ENCODE measurements at places on chromosomes 16 and 17. TPM values are rescaled to one million over a fixed set of nuclear protein-coding genes. Genes with fewer than 3 reads are reported as not detected.

- H3K27me3 ChIP-seq = no peaks in the 10 kb centered on the region
- no peak overlapping the region for H3K27ac ChIP-seq
- no peak for DNase-seq
- no peaks in the 10 kb centered on the region for H3K4me1 ChIP-seq
- no peaks in the 10 kb centered on the region for H3K36me3 ChIP-seq
- no peak overlapping the region for H3K4me3 ChIP-seq
Measured at GRCh38 chr16:17460890-17461289, 9.9 kb downstream of the XYLT1 start.

DNA sequence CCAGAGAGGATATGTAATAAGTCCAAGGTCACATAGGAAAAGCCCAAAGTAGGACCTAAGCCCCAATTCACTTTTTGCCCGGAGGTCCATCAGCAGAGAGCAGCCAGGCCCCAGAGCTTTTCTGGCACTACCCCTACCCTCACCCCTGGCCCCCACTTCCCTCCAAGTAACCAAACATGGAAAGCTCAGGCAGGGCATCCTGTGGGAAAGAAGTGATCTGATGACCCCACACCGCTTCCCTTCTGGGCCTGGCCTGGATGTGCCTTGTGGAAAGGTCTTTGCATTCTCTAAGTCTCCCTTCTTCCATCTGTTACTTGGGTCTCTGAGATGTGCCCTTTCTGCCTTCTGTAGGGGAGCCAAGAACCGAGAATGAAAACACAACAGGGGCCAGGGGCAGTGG lies 136.9 kb downstream of the TMEM132E start:
- H3K27ac ChIP-seq = no peak overlapping the region
- no peak for DNase-seq
- H3K27me3 ChIP-seq = no peaks in the 10 kb centered on the region
- H3K4me1 ChIP-seq = no peaks in the 10 kb centered on the region

DNA sequence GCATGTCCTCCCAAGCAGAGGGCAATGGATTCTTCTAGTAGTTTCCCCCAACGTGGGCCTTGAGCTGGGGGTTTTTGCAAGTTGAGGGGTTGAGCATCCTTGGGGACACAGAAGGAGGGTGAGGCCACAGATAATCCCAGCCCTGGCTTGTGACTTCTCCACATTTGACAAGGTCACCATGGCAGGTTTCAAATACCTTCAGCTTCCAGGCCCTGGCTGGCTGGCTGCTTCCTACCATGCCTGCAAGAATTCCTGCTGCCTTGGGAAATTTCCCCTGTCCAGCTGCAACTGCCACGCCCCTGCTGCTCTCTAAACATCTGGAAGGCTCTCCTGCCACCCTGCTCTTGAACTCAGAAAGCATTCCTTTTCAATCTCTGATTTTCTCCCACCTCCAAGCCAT lies 41.3 kb downstream of the HS3ST2 start:
- H3K36me3 ChIP-seq = no peaks in the 10 kb centered on the region
- H3K27me3 ChIP-seq = peaks cover 4% of the 10 kb centered on the region
- DNase-seq = no peak
- no peak overlapping the region for H3K27ac ChIP-seq

DNA sequence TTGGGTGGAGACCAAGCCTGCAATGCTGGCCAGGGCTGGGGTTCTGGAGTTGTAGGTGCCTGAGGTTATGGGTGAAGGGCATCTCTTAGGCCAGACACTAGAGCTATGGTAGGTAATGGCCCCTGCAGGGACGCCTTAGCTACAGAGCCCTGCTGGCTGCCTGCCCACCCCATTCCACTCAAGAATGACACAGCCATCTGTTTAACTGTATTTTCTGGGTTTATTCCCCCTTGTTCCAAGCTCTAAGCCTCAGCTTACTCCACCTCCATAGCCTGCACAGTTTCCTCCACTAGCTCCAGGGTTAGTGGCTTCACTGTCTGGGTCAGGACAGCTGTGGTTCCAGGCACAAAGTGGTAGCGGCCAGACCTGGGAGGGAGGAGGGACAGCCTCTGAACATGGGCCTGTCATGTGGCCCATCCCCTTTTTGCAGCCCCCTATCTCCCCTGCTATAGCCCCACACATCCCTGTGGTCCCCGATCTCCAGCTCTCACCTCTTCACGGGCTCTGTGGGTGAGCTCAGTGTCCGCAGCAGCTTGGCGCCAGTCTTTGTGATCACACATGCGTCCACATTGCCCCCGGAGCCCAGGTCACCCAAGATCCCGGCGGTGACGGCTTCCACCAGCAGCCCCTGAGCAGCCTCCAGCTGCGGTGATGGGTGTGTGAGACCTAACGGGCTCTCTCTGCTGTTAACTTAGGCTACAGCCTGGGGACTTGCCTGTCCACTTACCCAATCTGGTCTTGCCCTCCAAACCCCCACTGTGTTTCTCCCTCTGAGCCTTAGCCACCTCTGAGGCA lies 2.1 kb downstream of the PSMB10 start:
- peaks cover 25% of the 10 kb centered on the region for H3K4me1 ChIP-seq
- H3K4me3 ChIP-seq = peak overlapping the region; percentile 70
- no peaks in the 10 kb centered on the region for H3K27me3 ChIP-seq
- DNase-seq = no peak

- no peaks in the 10 kb centered on the region for H3K4me1 ChIP-seq
- no peak overlapping the region for H3K27ac ChIP-seq
- H3K4me3 ChIP-seq = no peak overlapping the region
- no peaks in the 10 kb centered on the region for H3K27me3 ChIP-seq
- H3K36me3 ChIP-seq = no peaks in the 10 kb centered on the region
Measured at GRCh38 chr16:20676268-20676825, 21.1 kb downstream of the ACSM1 start.

- H3K36me3 ChIP-seq = no peaks in the 10 kb centered on the region
- H3K4me3 ChIP-seq = no peak overlapping the region
- no peaks in the 10 kb centered on the region for H3K4me1 ChIP-seq
- peak; percentile 37 for DNase-seq
Measured at GRCh38 chr16:66081775-66082366, 284.6 kb upstream of the CDH5 start.

DNA sequence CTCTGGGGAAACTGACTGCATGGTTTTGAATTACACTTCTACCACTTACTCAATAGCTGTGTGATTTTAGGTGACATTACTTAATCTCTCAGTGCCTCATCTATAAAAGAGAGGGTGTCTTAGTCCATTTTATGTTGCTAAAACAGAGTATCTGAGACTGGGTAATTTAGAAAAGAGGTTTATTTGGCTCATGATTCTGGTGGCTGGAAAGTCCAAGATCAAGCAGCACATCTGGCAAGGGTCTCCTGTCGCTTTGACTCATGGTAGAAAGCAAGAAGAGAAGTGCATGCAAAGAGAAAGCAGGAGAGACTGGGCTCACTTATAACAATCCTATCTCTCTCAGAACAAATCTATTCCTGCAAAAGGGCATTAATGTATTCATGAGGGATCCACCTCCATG lies 132.4 kb upstream of the IRX5 start:
- H3K36me3 ChIP-seq = no peaks in the 10 kb centered on the region
- no peaks in the 10 kb centered on the region for H3K27me3 ChIP-seq
- H3K4me1 ChIP-seq = no peaks in the 10 kb centered on the region
- H3K27ac ChIP-seq = no peak overlapping the region
- no peak overlapping the region for H3K4me3 ChIP-seq

DNA sequence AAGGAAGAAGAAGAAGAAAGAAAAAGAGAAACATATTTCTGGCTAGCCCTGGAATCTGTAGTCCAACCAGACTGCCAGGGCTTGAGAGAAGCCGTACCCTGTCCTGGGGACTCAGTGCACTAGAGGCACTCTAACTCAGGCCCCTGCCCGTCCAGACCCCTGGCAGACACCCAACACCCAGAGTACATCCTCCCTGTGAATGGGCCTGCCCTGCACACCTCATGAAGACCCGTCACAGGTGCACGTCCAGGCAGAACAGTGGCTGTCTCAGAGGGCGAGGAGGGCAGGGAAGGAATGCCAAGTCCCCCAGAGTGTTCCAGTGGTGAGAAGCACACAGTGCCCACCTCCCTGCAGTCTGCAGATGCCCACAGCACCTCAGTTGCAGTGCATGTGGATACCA lies 23.0 kb downstream of the MPG start:
- peaks cover 44% of the 10 kb centered on the region for H3K36me3 ChIP-seq
- H3K27me3 ChIP-seq = no peaks in the 10 kb centered on the region
- no peak overlapping the region for H3K4me3 ChIP-seq
- no peak overlapping the region for H3K27ac ChIP-seq
- peaks cover 17% of the 10 kb centered on the region for H3K4me1 ChIP-seq

DNA sequence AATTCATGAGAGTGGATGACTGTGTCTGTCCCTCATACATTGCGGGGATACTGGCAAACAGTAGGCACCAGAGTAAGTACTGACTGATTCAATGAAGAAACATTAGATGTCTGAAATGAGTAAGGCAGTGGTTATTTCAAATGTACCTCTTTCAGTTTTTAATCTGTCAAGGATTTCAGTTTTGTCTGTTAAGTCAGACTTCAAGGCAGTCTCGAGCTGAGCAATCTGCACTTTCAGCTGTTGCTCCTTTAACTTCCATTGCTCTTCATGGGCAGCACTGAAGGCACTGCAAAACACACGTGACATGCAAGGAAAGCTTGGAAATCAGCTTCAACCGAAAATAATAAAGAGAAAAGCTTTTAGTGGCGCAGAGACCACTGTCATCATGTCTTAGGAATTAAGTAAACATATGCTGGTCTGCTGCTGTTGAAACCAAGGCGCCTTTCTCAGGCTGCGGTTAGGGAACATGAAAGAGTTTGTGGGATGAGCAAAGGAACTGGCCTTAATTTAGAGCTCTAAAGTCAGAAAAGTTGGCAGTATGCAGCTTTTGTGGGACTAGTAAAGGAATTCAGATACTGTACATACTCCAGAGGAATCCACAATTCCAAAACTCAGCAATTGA lies 38.8 kb downstream of the RPGRIP1L start:
- H3K27me3 ChIP-seq = no peaks in the 10 kb centered on the region
- no peaks in the 10 kb centered on the region for H3K4me1 ChIP-seq
- no peak for DNase-seq
- H3K4me3 ChIP-seq = no peak overlapping the region

- H3K36me3 ChIP-seq = no peaks in the 10 kb centered on the region
- no peak overlapping the region for H3K4me3 ChIP-seq
- no peak for DNase-seq
Measured at GRCh38 chr16:86297866-86298757, 212.2 kb upstream of the FOXF1 start.

GRCh38 chr16:89801800-89802199 lies 14.6 kb downstream of the FANCA start:
- H3K4me1 ChIP-seq = no peaks in the 10 kb centered on the region
- H3K36me3 ChIP-seq = peaks cover 24% of the 10 kb centered on the region
- DNase-seq = no peak
- H3K4me3 ChIP-seq = no peak overlapping the region

GRCh38 chr17:7922845-7923628 lies 6.6 kb downstream of the KCNAB3 start:
- H3K4me3 ChIP-seq = peak overlapping the region; percentile 27
- H3K27ac ChIP-seq = peak overlapping the region; percentile 55
- H3K27me3 ChIP-seq = no peaks in the 10 kb centered on the region
- H3K4me1 ChIP-seq = peaks cover 16% of the 10 kb centered on the region
- DNase-seq = peak; percentile 85
- H3K36me3 ChIP-seq = no peaks in the 10 kb centered on the region

GRCh38 chr17:4675791-4676190 lies 28.1 kb downstream of the PELP1 start:
- no peaks in the 10 kb centered on the region for H3K27me3 ChIP-seq
- no peak for DNase-seq
- H3K4me3 ChIP-seq = no peak overlapping the region

GRCh38 chr16:62933929-62934328 lies 897.7 kb upstream of the CDH8 start:
- no peaks in the 10 kb centered on the region for H3K27me3 ChIP-seq
- H3K27ac ChIP-seq = no peak overlapping the region
- DNase-seq = no peak
- no peaks in the 10 kb centered on the region for H3K36me3 ChIP-seq
- H3K4me1 ChIP-seq = no peaks in the 10 kb centered on the region
- H3K4me3 ChIP-seq = no peak overlapping the region

DNA sequence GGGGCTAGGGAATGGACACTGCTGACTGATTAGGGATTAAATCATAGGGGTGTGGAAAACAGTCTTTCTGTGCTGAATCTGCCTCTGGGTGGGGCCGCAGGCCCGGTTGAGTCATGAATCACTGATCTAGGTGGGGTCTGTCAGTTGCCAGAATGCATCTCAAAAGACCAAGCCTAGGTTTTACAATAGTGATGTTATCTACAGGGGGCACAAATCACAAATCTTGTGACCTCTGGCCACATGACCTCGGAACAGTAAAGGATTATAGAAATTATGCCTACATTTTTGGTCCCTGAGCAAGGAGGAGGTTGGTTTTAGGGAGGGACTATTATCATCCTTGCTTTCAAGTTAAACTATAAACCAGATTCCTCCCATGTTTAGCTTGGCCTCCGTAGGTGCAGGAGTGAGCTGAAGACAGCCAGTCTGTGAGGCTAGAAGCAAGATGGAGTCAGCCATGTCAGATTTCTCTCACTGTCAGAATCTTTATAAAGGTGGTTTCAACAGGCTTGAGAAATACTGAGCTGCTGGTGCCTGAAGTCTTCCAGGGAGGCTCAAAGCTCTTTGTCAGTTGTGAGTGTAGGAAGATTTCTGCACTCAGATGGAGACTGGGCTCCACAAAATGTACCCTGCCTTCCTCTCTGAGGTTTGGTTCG lies 12.9 kb downstream of the GNGT2 start:
- DNase-seq = no peak
- no peaks in the 10 kb centered on the region for H3K36me3 ChIP-seq
- H3K4me3 ChIP-seq = no peak overlapping the region
- H3K27me3 ChIP-seq = no peaks in the 10 kb centered on the region

The EME1 gene
- 2.6 TPM for total RNA-seq

The TP53TG3 gene
- total RNA-seq = not detected

The DERL2 gene
- total RNA-seq = 59.8 TPM

The CNTNAP4 gene
- total RNA-seq = not detected

The SPECC1 gene
- total RNA-seq = 38.3 TPM
